ENCODE measurements at places on chromosomes 16 and 17. TPM values are rescaled to one million over a fixed set of nuclear protein-coding genes. Genes with fewer than 3 reads are reported as not detected.

KRTAP1-1 gene
- not detected for total RNA-seq

TBC1D3K gene
- total RNA-seq: not detected

YBX2 gene
- total RNA-seq: not detected

SLC35B1 gene
- total RNA-seq: 38.5 TPM

KRTAP2-1 gene
- total RNA-seq: not detected

TP53TG3B gene
- 0.08 TPM for total RNA-seq

CD300H gene
- total RNA-seq: not detected
